ENCODE measurements at places on chromosomes 4 and X.

- DNase-seq = no peak
These were observed 879.7 kb downstream of the RPA4 start for GRCh38 chrX:97763391-97763790.

DNA sequence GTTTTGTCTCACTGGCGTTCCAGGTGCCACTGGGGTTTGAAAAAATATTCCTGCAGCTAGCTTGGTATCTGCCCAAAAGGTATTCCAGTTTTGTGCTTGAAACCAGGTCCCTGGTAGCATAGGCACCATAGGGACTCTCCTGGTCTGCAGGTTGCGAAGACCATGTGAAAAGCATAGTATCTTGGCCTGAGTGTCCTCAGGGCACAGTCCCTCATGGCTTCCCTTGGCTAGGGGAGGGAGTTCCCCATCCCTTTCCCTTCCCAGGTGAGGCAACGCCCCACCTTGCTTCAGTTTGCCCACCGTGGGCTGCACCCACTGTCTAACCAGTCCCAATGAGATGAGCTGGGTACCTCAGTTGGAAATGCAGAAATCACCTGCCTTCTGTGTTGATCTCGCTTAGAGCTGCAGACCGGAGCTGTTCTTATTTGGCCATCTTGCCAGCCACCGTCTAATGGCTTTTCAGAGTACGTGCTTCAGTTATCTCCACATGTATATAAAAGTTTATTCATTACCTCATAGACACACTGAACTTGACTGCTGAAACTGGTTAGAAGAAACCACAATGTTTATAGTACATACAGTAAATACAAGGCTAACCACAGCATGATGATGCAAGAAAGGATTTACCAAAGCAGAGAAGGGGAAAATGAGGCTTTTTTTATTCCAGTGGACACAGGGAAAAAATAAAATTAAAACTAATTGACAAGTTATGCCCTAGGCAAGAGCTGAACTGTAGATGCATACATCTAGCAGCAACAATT, 10.6 kb downstream of the PBDC1 start:
- no peak for DNase-seq

DNA sequence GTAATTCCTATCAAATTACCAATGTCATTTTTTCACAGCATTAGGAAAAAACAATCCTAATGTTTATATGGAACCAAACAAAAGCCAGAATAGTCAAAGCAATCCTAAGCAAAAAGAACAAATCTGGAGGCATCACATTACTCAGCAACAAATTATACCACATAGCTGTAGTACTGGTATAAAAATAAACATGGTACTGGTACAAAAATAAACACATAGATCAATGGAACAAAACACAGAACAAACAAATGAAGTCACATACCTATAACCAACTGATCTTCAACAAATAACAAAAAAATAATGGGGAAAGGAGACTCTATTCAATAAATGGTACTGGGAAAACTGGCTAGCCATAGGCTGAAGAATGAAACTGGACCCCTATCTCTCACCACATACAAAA, 37.4 kb downstream of the PPA2 start:
- no peak for DNase-seq

GRCh38 chrX:10636337-10636736, 16.0 kb upstream of the MID1 start:
- DNase-seq = no peak

GRCh38 chrX:135740681-135741149, 27.3 kb downstream of the CT45A1 start:
- no peak for DNase-seq

- no peak for DNase-seq
These were observed 57.2 kb downstream of the MFAP3L start for GRCh38 chr4:169968999-169969398.

Data from stimulated activated CD8-positive, alpha-beta memory T cell treated with anti-CD3 and anti-CD28 coated beads, Interleukin-15, amount 100 ng/mL, for 4 hours (primary cell).